ENCODE measurements at places on chromosomes 16 and 17. TPM values are rescaled to one million over a fixed set of nuclear protein-coding genes. Genes with fewer than 3 reads are reported as not detected.

HBA2 gene
- 3,226 TPM for total RNA-seq

KRT9 gene
- not detected for total RNA-seq

PLLP gene
- 14.4 TPM for total RNA-seq

SLC6A4 gene
- 2.0 TPM for total RNA-seq

GRCh38 chr17:48816774-48817590, at the start of gene TTLL6:
Gene TTLL6, minus strand, starts transcription at chr17:48817229. Its CDS starts 157 bp downstream, at chr17:48817072.
- H3K27ac ChIP-seq = no peak within 1 kb of the TSS
- peaks cover 13% of the 10 kb centered on the region for H3K4me1 ChIP-seq
- H3K27me3 ChIP-seq = no peaks in the 10 kb centered on the region
- no peaks in the 10 kb centered on the region for H3K36me3 ChIP-seq

DNA sequence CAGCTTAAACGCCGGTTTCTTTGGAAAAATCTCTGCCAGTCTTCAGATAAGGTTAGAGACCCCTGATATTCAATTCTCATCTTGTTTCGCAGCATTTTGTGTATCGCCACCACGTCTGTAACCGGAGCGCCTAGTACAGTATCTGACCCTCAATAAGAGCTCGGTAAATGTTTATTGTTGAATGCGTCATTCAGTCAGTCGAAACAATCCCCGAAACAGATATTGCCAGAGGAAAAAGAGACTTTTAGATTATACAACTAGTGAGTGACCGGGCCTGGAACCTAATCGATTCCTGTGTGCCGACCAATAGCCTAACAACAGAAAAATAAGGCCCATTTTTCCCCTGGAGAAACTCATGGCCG, 626 bp downstream of the PELP1 start:
- peak overlapping the region; percentile 96 for H3K4me3 ChIP-seq
- H3K27me3 ChIP-seq = no peaks in the 10 kb centered on the region
- H3K36me3 ChIP-seq = no peaks in the 10 kb centered on the region
- H3K4me1 ChIP-seq = peaks cover 11% of the 10 kb centered on the region

DNA sequence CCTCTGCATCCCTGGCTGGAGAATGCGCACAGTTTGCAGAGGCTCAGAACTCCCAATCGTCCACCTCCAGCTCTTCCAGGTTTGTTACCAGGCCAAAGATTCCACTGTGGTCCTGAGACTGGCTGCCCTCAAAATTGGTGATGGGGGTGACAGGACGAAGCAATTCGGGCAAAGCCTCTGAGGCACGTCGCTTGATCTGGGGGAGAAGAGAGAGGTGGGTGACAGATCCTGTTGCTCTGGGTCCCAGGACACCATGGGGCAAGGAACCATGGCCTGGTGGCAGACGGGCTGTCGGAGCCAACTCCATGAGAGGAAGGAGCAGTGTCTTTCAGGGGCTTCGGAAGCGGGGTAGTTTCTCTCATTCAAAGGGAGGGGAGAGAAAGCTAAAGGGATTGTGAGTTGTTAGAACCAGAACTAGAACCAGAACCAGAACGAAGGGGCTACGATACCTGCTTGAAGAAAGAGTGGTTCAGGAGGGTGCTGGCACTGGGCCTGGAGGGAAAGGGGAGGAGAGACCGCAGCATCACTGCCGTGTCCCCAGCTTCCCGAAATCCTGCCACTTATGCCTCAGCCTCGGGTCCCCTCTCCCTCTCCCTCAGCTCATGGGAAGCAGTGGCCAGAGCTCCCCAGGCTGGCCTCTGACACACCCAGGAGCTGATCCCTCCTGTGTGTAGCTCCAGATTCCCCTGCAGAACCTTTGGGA, 3.8 kb upstream of the LIMD2 start:
- H3K27me3 ChIP-seq = no peaks in the 10 kb centered on the region
- no peak overlapping the region for H3K4me3 ChIP-seq
- no peak for DNase-seq

DNA sequence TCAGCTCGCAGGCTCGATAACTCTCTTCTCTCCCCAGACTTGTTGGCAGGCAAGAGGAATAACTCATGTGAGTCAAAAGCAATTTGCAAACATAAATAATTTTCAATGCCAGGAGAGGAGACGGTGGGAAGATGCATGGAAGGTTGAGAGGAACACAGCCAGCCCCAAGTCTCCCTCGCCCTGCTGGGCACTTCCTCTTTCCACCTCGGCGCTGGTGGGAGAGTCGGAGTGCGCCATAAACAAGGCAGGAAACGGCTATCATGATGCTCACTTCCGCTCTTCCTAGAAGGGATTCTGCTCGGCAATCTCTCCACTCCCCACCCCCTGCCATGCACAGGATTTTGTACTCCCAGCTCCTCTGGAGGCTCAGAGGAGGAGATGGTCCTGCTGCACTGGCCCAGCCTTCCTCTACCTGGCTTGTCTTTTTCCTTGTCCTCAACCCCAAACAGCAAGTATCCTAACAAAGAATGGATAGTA, 13.0 kb downstream of the CBX4 start:
- H3K4me3 ChIP-seq = no peak overlapping the region
- no peaks in the 10 kb centered on the region for H3K27me3 ChIP-seq
- DNase-seq = no peak
- no peaks in the 10 kb centered on the region for H3K36me3 ChIP-seq
- H3K4me1 ChIP-seq = no peaks in the 10 kb centered on the region

DNA sequence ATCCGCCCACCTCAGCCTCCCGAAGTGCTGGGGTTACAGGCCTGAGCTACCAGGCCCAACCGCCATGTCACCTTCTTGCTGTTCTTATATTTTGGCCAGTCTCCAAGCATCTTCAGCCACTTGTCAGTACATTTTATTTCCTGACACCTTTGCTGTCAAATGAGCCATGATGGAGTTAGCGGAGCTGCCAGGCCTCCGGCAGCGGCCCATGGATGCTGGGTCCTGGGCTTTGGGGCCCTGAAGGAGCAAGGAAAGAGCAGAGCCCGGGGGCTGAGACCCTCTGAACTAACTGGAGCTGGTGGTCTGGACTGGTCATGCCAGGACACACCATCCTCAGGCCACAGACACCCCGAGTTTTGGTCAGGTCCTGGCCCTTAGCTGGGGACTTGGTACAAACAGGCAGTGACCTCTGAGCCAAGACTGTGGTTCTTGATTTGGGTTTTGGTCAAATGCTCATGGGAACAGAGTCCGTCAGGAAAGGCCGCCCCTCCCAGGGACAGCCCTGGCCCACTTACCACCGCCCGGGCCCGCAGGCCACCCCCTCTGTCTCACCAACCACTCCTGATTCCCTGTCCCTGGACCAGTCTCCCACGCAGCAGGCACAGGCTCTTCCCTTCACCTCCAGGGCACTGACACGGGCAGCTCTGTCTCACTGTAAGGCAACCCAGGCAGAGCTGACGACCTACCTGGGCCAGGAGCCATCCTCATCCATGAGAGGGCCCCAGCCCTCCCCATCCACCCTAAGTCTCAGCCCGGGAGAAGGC, 42.0 kb downstream of the TNFRSF13B start:
- DNase-seq = no peak
- no peak overlapping the region for H3K27ac ChIP-seq
- no peak overlapping the region for H3K4me3 ChIP-seq
- no peaks in the 10 kb centered on the region for H3K27me3 ChIP-seq
- no peaks in the 10 kb centered on the region for H3K36me3 ChIP-seq
- H3K4me1 ChIP-seq = no peaks in the 10 kb centered on the region

GRCh38 chr17:54455251-54455868, 445.3 kb upstream of the TOM1L1 start:
- H3K4me1 ChIP-seq = no peaks in the 10 kb centered on the region
- no peaks in the 10 kb centered on the region for H3K36me3 ChIP-seq
- no peak overlapping the region for H3K27ac ChIP-seq
- H3K4me3 ChIP-seq = no peak overlapping the region

DNA sequence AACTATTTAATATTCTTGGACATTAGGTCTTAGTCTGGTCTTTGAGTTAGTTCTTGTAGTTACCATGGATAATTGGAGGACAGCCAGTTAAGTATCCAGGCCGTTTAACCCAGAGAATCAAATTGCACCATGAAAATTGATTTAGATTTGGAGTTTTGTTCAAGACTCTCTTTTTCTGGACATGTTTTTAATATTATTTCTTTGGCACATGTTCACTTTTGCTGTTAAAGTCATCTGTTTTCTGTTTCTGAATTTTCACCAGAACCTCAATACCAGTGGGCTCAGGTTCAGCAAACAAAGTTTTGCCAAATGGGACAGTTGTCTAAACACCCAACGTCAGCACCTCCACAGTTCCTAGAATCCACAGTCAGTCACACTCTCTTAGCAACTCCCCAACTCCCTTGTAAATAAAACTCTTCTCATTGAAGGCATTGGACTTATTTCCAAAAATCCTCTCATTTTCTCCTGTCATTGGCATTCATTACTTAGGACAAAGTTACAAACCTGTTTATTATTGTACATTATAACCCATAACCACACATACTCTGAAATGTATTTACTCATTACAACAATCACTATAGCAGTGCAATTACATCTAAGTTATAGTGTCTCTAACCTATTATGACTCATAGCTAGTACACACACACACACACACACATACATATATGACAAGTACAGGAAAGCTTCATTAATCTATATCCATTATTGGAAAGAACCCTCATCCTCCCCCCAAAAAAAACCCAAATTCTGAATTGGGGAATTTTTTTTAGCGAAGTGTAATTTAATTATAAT, 33.5 kb upstream of the DNAH9 start:
- H3K36me3 ChIP-seq = no peaks in the 10 kb centered on the region
- no peak overlapping the region for H3K27ac ChIP-seq
- no peaks in the 10 kb centered on the region for H3K4me1 ChIP-seq
- H3K4me3 ChIP-seq = no peak overlapping the region
- no peak for DNase-seq

DNA sequence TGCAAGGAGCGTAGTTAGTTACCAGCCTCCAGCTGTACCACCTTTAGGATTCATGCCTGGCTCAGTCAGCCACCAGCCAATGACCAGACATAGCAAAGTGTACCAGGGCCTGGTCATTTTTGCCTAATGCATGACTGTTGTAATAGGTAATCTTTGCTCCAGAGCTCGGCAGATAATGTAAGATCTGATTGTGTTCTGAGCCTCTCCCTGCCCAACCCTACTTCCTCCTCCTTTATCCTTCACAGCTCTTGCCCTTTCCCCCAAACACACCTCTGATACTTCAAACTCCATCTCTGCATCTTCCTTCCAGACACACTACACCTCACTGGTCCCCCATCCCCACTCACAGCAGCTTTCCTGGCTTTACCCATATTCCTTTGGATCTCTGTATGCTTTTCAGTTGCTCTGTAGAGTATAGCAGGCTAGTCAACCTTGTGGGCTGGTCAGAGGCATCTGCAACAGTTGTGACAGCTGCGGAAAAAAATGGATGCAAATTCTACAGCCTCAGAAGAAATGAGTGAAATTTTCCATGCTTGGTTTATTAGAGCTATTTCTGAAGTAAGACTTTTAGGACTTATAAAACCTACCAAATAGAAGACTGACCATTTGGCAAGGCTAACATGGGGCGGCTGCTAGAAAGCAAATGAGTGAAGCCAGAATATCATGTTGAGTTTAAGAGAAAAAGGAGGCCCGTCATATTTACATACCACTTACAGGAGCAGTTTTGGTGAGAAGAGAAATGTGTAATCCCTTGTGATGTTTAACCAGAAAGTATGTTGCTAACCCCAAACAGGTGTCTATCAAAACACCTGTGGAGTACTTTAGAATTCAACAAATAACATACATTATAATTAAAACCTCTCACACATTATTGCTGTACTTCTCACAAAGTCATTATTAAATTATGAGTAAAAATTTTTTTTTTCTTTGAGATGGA, 19.9 kb upstream of the C16orf87 start:
- no peaks in the 10 kb centered on the region for H3K36me3 ChIP-seq
- H3K27me3 ChIP-seq = no peaks in the 10 kb centered on the region
- no peak for DNase-seq
- no peaks in the 10 kb centered on the region for H3K4me1 ChIP-seq
- no peak overlapping the region for H3K27ac ChIP-seq
- H3K4me3 ChIP-seq = no peak overlapping the region

DNA sequence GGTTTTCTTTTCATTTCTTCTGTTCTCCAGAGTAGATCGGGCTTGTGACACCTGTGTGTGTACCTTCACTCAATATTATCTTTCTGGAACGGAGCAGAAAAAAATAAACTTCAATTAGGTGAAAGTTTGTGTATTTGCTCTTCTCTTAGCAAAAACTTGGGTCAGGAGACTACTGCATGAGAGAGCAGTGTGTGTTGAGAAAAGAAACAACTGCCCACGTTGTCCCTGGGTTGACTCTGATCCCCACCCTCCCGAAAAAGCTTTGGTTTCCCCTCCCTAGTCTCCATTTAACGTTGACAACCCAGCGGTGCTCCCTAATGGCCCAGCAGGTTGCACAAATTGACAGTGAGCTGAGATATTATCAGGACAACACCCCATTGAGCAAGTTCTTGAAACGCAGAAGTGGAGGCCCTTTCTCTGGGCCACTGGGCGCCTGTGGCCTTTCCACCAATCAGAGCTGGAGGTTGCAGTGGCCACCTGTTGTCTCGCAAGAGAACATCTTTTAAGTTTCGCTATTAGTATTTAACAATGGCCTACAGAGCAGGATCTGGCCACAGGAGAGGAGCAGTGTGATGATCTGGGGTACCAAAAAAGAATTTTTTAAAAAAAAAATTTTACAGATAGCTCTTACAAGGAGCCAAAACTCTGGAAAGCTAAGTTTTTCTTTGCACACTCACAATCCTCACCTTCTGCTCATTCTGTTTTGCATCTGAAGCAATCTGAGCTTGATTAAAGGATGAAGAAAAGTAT, 1.5 kb upstream of the TOX3 start:
- peaks cover 21% of the 10 kb centered on the region for H3K4me1 ChIP-seq
- no peak overlapping the region for H3K4me3 ChIP-seq
- H3K27me3 ChIP-seq = peaks cover 6% of the 10 kb centered on the region
- no peaks in the 10 kb centered on the region for H3K36me3 ChIP-seq
- H3K27ac ChIP-seq = no peak overlapping the region
